ENCODE measurements at places on chromosomes 3 and 15.
A peak's percentile ranks its signal among the peaks of the same experiment; 100 is the strongest.

GRCh38 chr15:75672646-75673425 lies 25.1 kb downstream of the SNX33 start:
- DNase-seq, result no peak

DNA sequence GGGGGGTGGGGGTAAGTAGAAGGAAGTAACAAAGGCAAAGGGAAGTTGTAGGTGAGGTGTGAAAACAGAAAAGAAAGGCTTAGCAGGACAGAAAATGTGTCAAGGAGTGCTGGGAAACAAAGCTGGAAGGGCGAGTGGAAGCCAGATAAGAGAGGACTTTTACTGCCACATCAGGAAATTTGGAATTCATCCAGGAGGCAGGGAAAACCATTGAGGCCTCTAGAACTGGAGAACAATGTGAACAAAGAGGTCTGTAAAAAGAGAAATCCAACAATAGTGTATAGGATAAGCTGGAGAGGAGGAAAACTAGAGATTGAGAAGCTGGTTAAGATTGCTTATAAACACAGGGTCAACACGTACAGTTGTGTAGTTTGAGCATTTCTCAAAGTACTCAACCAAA lies 116.6 kb downstream of the NTRK3 start:
- no peak for DNase-seq

- DNase-seq, result peak; percentile 41
Measured at GRCh38 chr3:45120359-45121158, 25.6 kb downstream of the CDCP1 start.

- DNase-seq, result no peak
Measured at GRCh38 chr3:127072971-127073783, 90.3 kb downstream of the PLXNA1 start.

DNA sequence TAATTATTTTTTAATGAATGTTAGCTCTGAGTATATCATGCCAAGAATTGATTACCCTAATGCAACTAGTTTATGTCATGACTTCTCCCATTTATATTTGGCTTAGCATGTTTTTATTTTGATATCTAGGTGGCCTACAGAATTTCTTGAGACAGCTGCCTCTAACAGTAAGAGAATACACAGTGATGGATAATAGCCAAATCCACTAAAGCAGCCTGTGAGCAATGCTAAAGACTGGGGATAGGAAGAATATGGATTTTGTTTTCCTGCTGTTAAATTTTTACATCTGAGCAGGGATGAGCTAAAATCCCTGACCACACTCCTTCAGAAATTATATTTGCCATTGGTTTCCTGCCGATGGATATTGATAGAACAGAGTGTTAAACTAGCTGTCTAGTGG lies 149.3 kb upstream of the TGFBR2 start:
- no peak for DNase-seq

DNA sequence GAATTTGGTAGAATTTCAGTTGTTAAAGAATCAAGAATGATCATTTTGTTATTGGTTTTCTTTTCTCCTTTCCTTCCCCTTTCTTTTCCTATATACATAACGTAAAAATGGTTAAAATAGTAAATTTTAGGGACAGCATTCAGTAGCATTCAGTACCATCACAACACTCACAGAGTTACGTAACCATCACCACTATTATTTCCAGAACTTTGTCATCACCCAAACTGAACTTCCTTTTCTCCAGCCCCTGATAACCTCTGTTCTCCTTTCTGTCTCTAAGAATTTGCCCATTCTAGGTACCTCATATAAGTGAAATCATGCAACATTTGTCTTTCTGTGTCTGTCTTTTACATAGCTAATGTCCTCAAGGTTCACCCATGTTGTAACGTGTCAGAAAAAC lies 165.3 kb downstream of the AKAP13 start:
- DNase-seq, result no peak

DNA sequence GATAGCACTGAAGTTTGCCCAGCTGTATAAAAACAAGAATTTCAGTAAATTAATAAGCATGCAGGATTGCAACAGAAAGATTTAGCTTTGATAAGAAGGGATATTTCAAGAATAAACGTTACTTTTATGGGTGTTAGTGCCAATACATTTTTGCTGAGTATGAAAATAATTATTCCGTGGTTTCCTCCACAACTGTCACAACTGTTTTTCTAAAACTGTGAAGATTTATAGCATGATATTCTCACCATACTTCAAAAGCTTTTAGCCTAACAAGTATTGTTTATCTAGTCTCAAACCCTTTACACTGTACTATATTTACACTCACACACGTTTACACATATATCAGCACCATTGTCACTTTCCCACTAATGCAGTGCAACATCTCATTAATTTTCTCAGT lies 200.5 kb downstream of the TPRG1 start:
- no peak for DNase-seq

- DNase-seq, result peak; percentile 20
Measured at GRCh38 chr3:113712129-113712528, 15.7 kb upstream of the USF3 start.

- DNase-seq, result peak; percentile 28
Measured at GRCh38 chr3:133410191-133410892, 10.5 kb downstream of the BFSP2 start.

- DNase-seq, result no peak
Measured at GRCh38 chr15:98865397-98866339, 141.9 kb downstream of the PGPEP1L start.

GRCh38 chr15:64447536-64448315 lies 12.7 kb upstream of the ZNF609 start:
- no peak for DNase-seq

GRCh38 chr15:68151277-68151676 lies 53.9 kb downstream of the CALML4 start:
- no peak for DNase-seq

- no peak for DNase-seq
Measured at GRCh38 chr15:76334438-76335306, 1.9 kb upstream of the ISL2 start.

DNA sequence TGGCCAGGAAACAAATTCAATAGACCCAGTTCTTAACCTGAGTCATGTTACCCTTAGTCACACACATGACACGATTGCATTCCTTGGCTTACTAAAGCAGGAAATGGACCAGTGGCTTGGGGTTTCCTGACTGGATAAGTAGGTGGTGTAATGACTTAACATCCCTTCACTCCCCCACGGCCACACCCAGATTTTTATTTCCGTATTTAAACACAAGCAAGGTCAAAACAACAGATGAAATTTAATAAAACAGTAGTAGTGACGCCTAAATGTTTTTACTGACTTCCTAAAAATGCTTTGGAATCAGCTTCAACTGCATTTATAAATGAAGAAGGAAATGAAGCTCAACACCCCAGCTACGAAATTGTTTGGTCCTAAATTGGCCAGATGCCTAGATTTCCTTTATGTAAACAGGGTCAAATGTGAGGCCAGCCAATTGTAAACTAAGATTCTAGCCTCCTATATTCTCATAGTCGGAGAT lies 324.3 kb downstream of the CHST2 start:
- DNase-seq, result peak; percentile 82

- DNase-seq, result no peak
Measured at GRCh38 chr15:33533197-33533596, 222.4 kb downstream of the RYR3 start.

GRCh38 chr3:13177641-13178040 lies 104.4 kb upstream of the IQSEC1 start:
- no peak for DNase-seq

- no peak for DNase-seq
Measured at GRCh38 chr3:101892648-101893047, 43.3 kb downstream of the NFKBIZ start.

DNA sequence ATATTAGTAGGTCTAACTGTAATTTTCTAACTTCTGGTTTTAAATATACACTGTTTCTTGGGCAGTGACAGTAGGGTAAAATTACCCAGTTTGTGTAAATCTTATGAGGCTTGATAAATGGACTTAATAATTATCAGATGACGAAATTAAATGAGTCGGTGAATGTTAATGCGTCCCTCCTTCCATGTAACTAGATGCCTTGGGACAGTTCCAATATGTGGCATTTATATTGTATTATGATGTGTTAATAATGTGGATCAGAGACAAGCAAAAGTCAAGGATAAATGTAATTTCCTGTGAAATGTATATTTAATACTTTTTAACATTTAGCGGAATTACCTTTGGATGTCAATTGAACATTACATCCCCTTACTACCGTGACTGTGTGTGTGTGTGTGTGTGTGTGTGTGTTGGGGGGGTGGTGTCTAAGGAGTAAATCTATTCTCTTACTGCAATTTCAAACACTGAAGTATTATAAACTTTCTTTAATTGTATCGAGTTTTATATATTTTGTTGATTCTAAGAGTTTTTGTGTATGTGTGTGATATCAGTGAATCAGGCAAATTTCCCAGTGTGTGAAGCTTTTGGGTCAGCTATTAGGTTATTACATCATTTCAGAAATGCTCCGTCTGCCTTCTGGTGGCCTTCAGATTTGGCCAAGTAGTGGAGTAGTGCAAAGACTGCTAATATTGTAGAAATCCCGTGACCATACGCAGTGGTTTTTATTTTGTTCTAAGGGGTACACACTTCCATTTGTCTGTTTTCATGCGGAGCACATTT lies 50.1 kb downstream of the CNTN4 start:
- DNase-seq, result no peak

GRCh38 chr3:1955170-1955569 lies 143.5 kb upstream of the CNTN4 start:
- DNase-seq, result no peak

- DNase-seq, result no peak
Measured at GRCh38 chr3:112738366-112738765, 97.4 kb upstream of the CCDC80 start.

DNA sequence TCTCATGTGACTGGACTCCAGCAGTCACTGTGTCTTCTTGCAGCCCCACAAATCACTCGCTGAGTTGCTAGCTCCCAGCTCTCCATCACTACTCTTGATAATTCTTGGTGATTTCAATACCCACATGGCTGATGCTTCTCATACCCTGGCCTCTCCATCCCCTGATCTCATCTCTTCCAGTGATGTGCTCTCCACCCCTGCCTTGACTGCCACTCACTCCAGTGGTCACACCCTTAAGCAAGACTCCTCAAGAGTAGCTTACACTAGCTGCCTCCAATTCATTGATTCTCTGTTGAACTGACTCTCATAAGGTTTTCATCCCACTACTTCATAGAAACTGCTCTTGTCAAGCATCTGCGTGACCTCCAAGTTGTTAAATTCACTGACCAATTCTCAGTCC lies 837 bp downstream of the GRK7 start:
- DNase-seq, result no peak

DNA sequence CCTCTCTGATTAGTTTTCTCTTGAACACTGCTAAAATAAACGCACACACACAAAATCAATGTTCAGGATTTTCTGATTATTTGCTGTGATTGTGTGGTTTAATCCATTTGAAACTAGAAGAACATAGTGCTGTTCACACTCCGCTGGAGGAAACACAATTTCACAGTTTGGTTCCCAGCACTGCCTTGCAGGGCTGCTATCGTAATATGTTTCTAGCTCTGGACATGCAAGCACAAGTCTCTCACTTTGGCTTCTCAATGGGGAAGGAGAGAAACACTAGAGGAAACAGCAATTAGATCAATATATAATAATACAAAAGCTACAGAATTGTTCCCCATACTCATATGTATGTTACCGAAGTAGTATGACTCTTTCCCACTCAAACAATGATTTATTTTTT lies 299.5 kb downstream of the NSUN3 start:
- no peak for DNase-seq

DNA sequence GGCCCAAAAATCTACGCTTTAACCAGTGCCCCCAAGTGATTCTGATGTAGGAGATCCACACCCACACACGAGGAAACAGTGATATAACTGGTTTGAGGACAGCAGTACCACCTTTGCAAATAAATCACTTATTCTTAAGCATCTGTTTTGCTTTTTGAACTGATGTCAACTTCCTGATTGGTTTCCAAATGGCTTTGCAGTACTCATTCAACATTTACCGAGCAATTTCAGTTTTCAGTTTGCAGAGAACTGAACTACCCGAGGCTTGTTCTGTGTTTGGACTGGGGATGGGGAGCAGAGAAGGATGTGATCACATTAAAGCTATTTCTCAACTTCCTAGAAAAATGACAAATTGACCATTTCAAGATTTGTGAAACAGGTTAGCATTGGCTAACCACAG lies 1.1 kb upstream of the GYG1 start:
- DNase-seq, result no peak

DNA sequence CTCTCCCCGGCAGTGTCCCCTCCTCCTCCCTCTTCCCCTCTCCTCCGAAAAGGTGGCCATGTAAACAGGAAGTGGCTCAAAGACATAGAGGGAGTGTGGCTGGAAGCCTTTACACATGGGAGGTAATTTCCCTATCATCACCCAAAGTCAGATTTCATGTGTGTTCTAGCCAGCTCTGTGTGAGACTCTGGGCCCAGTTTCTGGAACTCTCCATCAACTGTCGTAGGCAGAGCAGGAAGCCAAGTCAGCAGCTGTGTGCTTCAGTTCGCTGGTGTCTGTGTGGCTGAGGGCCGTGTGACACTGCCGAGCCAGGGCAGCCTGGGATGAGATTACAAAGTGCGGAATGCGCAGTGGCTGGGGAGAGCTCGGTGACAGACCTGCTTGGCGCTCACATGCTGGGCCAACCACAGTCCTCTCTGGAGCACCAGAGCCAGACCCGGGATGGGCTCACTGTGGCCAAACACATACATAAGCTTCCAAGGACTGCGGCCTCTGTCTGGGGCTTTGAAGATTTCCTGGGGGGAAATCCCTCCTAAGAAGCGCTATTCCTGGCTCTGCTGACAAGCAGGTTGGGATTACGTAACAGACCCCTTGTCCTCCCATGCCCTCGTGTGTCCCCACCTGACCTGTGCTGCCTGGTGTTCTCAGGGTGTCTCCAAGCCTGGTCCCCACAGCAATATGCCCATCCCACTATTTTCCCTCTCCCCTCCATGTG lies 50.7 kb downstream of the UMPS start:
- no peak for DNase-seq

GRCh38 chr3:14689247-14689980 lies 14.5 kb downstream of the C3orf20 start:
- no peak for DNase-seq

DNA sequence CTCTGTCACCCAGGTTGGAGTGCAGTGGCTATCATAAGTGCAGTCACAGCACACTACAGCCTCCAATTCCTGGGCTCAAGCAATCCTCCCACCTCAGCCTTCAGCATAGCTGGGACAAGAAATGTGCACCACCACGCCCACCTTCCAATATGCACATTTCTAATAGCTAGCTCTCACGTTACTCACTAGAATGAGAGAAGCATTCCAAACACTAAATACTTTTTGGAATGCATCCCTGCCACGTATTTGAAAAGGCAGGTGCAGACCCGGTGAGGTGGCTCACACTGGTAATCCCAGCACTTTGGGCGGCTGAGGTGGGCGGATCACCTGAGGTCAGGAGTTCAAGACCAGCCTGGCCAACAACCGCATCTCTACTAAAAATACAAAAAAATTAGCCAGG lies 7.6 kb upstream of the TCF12 start:
- no peak for DNase-seq

- no peak for DNase-seq
Measured at GRCh38 chr3:193764959-193765358, 172.0 kb downstream of the OPA1 start.

- peak; percentile 87 for DNase-seq
Measured at GRCh38 chr3:4994823-4995499, 15.7 kb downstream of the BHLHE40 start.

GRCh38 chr15:100336061-100336460 lies 5.7 kb downstream of the ADAMTS17 start:
- DNase-seq, result peak; percentile 63

- DNase-seq, result no peak
Measured at GRCh38 chr3:18086760-18087159, 338.4 kb downstream of the SATB1 start.

- DNase-seq, result no peak
Measured at GRCh38 chr3:99895131-99895696, 77.6 kb downstream of the CMSS1 start.

GRCh38 chr3:139607257-139608107 lies 67.9 kb upstream of the RBP1 start:
- DNase-seq, result no peak

Data from SW480 (cell line).